ENCODE measurements at places on chromosomes 16 and 17.

DNA sequence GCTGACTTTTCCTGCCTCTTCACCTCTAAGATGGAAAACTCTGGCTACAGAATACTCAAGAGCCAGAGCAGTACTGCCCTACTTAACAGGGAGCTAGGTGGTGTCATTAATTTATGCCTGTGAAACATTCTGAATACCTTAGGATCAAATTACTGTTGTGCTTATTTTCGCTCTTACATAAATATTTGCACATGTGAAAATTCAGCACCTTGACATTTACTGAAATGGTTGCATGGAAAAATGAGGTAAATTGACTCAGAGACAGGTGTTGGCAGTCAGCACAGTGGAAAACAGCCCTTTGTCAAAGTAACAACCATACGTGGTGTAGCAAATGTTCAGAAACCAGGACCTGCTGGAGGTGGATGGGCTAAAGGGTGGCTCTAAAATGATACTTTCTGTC is 193.6 kb downstream of the CDH8 start:
- no peak for DNase-seq

DNA sequence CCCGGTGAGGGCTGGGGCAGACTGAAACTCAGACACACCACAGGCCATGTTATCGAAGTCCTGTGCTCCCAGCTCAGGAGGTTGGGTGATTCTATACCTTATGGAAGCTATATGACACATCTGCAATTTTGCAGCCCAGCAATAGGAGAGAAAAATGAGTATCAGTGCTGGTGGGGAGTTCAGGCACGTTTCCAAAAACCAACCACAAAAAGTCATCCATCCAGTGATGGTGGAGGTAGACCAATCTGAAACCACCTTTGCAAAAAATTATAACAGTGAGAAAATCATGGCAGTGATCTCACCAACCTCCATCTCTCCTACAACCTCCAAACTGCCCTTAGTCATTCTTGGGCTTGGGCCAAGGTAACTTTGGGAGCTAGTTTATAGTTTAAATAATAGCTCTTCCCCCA is 327.9 kb downstream of the SLC39A11 start:
- no peak for DNase-seq

GRCh38 chr16:23048164-23048563 is 101.1 kb downstream of the USP31 start:
- no peak for DNase-seq

DNA sequence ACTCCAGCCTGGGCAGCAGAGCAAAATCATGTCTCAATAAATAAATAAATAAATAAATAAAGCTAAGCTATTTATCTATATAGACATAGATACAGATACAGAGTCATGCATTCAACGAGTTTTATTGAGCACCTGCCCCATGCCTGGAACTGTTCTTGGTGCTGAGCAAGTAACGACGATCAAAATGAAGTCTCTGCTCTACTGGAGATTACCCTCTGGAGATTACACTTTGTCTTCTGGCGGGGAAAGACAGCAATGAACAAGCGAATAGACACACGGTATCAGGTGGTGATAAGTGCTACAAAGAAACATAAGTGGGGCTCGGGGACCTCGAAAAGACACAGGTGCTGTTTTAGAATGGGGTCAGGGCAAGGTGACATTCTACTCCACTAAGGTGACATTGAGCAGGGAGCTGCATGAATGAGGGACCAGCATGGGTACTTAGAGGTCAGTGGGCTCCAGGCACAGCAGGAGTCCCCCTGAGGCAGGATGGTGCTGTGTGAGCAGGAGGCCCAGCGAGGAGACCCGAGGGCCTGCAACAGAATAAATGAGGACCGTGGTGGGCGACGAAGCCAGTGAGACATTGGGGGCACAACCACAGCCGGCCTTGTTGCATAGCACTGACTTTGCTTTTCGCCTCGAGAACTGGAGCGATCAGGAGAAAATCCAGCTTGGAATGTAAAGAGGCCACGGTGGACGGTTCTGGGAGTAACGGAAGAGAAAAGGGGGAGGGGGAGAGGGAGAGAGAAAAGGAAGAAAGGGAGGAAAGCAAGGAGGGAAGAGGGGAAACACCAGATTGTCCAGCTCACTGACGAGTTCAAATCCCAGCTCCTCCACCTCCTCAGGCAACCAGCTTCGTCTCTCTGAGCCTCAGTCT is 42.4 kb upstream of the MEAK7 start:
- DNase-seq: no peak

- DNase-seq: no peak
Measured at GRCh38 chr16:4649744-4650442, 25.3 kb downstream of the MGRN1 start.

DNA sequence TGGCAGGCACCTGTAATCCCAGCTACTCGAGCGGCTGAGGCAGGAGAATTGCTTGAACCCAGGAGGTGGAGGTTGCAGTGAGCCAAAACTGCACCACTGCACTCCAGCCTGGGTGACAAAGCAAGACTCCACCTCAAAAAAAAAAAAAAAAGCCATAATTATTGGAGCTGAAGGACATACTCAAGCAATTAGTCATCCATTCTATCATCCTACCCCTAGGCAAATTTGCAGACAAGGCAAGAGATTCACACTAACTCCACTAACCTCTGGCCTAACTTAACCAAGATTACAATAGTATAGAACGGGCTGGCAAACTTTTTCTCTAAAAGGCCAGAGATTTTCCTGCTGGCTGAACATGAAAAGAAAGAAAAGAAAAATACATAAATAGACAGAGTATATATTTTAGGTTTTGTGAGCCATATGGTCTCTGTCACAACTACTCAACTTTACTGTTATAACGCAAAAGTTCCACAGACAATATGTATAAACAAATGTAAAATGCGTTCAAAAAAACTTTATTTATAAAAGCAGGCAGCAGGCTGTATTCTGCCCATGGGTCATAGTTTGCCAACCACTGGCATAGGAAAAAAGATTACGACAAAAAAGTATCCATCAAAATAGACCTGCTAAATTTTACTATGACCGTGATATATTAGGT is 29.7 kb downstream of the BRIP1 start:
- no peak for DNase-seq

DNA sequence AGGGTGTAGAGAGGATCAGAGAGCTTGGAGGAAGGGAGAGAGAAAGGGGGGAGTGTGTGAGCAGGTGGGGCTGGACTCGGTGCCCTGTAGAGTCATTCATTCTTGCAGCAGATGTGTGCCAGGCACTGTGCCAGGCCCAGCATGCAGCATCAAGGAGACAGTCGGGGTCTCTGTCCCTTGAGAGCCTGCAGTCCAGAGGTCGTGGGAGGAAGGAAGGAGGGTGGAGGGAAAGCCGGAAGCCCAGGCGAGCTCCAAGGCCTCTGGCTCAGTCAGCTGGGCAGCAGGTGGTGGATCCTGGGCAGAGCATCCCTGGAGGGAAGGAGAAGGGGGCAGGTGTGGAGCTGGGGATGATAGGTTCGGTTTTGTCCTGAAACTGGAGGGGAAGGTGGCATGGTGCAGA is 27.5 kb downstream of the EPN2 start:
- no peak for DNase-seq

- DNase-seq: no peak
Measured at GRCh38 chr16:85250147-85250463, 137.8 kb upstream of the CIBAR2 start.

- DNase-seq: no peak
Measured at GRCh38 chr17:28136923-28137322, 94.4 kb downstream of the NLK start.

- no peak for DNase-seq
Measured at GRCh38 chr16:15644267-15644961, 1.5 kb upstream of the MARF1 start.

- DNase-seq: no peak
Measured at GRCh38 chr16:86573646-86574508, 4.5 kb upstream of the FOXL1 start.

GRCh38 chr17:9115214-9116191 is 94.2 kb downstream of the NTN1 start:
- no peak for DNase-seq

- DNase-seq: no peak
Measured at GRCh38 chr17:43679911-43680310, 18.2 kb upstream of the MEOX1 start.

- no peak for DNase-seq
Measured at GRCh38 chr17:64097196-64097936, 32.6 kb downstream of the ERN1 start.

DNA sequence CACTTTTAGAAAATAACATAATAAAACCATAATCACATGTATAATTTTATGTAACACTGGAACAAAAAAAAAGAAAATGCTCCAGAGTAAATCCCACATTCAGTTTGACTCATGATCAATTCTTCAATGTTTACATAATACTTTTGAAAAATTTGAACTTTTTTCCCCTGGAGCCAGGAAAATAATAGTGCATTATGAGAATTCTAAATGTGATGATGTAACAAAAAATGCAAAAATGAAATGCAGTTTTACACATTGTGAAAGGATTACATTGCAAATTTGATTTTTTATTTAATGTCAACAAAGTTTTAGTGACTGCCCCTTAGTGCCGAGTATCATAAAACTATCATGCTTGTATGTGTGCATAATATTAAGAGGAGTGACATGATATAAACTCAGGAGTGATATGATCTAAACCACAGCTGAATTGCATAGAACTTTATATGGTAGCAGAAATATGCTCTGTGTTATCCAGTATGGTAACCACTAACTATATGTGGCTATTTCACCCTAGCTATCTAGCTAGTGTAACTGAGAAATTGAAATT is 238.2 kb downstream of the CDH8 start:
- DNase-seq: no peak

DNA sequence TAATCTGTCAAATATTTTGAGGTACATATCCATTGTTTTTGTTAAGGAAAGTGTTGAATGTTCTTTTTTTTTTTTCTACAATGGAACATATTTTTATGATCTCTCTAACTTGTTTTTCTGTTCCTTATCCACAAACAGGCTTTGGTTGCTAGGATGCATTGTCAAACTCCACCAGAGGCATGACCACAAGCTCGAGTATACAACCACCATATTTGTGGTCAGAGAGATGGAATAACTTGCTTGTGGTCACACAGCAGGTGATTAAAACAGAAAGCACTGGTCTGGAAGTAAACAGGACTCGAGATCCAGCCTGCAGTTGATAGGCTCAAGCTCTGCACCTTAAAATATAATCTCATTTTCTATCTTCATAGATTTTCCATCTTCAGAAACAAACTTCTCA is 105.8 kb upstream of the ADAMTS18 start:
- DNase-seq: no peak

- DNase-seq: no peak
Measured at GRCh38 chr16:66364117-66364958, 2.2 kb upstream of the CDH5 start.

DNA sequence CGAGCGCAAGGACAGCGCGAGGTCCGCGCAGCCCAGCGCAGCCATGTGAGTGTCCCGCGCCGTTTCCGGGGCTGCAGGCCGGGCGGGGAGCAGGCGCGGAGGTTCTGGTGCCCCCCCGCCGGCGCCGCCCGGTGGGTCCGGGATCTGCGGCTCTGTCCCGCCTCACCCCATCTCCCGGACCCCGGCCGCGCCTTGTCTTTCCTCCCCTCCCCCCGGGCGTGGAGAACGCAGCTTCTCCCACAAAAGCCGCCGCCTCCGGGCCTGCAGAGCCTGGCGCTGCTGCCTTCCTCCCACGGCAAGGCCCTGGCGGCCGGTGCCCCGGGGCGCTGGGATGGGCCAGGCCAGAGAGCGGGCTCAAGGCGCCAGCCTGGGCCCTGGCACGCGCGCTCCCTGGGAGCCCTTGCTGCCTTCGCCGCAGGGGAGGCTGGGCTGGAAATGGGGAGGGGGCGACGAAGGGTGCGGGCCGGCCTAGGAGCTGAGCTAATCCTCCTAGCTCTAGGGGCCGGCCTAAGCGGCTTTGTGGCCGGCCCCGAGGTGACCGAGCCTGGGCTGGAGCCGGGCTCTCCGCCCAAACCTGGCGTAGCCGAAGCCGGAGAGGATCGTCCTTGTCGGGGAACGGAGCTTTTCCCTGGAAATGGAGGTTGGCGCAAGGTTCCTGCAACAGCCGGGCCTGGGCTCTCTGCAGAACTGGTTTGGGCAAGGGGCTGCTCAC is 397 bp downstream of the RIPOR1 start:
- DNase-seq: no peak

GRCh38 chr17:83106056-83106588 is 26.7 kb downstream of the METRNL start:
- DNase-seq: no peak

DNA sequence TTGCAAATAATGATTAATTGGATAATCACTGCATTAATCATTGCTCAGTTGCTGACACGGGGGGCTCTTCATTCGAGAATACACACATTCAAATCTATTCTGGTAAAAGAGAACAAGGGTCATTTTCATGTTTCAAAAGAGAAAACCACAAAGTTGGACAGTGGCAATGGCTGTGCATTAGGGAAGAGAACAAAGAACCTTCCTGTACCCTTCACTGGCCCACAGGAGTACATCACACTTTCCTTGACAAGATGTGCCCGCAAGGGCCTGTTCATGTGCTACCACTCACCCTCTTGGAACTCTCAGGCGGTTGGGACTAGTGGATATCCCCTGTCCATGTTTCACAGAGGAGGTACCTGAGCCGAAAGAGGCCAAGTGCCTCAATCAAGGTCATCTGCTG is 223.2 kb downstream of the ZFHX3 start:
- DNase-seq: no peak

GRCh38 chr17:45221081-45222013 is at the start of gene FMNL1:
TSS of gene FMNL1 (plus strand) at chr17:45221885. CDS start at chr17:45222125, 240 bp downstream.
- no peak for DNase-seq

DNA sequence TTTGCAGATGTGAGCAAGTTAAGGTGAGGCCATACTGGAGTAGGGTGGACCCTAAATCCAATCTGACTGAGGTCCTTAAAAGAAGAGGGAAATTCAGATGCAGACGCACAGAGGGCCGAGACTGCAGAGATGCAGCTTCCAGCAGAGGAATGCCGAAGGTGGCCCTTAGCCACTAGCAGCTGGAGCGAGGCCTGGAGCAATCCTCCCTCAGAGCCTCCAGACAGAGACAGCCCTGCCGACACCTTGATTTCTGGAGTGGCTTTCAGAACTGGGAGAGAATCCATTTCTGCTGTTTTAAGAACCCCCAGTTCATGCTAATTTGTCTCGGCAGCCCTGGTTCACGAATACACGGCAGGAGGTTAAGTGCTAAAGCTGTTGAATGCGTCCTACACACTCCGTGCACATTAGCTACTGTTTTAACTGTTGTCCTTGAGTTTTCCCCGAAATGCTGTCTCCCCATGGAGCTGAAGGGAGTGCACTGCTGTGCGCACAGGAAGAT is 135.5 kb downstream of the IRF8 start:
- no peak for DNase-seq

Measured in stimulated activated CD8-positive, alpha-beta memory T cell treated with anti-CD3 and anti-CD28 coated beads, Interleukin-4, amount 100 ng/mL, for 1 hour (primary cell).